ENCODE measurements at places on chromosomes 2 and 18.

DNA sequence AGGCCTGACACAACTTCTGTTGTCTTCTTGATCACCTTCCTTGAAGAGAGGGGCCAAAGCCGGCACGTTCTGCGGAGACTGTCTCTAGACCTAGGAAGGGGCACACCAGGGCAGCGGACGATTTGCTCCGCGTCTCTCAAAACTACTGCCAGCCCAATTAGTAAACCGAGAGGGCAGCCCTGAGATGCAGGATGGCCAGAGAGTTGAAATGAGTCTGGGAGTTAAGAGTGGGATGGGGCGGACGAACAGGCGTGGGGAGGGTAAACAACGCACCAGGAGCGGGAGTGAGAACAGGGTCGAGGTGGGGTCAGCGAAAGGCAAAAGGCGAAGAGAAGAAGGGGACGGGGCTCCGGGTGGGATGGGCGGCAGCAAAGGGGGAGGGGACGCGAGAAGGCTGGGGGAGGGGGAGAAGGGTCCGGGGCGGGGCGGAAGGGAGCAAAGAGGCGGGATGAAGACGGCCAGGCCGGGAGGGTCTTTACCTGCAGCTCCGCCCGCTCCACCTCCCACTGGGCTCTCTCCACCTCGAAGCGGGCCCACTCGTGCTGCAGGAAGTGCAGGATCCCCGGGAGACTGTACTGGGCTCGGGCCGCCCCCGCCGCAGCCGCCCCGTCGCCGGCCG is 476 bp downstream of the STRN start:
- peak; percentile 86 for DNase-seq

DNA sequence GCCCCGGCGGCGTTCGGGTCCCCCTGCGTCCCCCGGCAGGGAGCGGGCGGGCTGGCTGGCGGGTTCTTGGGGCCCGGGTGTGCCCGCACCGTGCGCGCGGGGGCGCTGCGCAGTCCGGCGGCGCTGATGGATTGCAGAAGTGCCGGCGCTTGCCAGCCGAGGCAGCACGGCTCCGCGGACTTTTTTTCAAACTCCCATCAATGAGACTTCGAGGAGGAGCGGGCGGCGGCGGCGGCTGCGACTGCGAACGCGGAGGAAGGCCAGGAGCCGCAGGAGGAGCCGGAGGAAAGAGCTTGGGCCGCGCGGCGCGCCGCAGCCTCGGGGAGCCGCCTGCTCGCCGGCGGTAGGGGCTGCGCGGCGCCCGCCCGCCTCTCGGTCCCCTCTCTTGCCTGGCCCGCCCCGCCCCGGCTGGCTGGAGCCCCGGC is at the start of gene GLI2:
TSS of gene GLI2 (plus strand) at position 123 of the 425 bp plus-strand sequence. CDS start 61,453 bp downstream, outside the sequence.
- DNase-seq = peak; percentile 91

- DNase-seq = no peak
Observed at GRCh38 chr2:20304411-20304810, 46.2 kb downstream of the PUM2 start.

GRCh38 chr2:72128059-72128842 is 19.4 kb downstream of the CYP26B1 start:
- DNase-seq = peak; percentile 39

GRCh38 chr2:127721311-127721977 is 20.1 kb downstream of the SFT2D3 start:
- no peak for DNase-seq

DNA sequence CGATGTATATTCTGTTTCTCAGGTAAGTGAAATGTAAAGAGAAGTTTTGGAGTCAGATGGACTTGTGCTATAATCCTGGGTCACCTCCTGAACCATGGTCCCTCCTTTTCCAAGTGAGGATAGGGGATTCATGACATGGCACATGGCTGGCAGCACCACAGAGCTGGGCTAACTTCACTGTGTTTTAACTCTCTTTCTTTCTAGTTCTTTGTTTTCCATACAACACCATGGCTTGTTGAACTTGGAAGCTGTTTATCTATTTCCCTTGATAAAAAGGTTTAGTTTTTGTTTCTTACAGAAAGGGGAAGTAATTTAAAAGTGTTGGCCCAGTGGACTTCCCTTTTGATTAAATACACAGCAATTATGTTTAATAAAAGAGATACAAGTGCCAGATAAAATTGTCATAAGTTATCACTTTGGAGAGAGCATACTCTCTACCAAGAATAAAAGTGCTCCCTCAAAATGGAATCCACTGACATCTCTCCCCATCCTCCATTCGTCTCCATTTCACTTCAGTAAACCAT is 90.4 kb downstream of the PLCL1 start:
- DNase-seq = no peak

DNA sequence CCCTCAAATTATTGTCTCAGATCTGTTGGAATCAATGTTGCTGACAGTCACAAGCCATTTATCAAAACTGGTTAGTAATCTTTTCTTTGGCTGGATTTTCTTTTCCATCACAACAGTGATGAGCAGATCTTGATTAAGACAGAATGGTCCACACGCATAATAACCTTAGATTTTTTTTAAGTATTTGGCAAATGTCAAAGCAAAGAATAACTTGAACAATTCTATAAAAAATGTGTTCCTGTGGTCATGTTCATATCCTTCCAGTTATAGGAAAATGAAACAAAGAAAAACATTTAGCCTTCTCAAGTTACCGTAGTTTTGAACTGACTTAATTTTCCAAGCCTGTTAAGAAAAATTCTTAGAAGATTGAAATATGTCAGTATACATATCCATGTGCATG is 659.9 kb upstream of the ID2 start:
- no peak for DNase-seq

DNA sequence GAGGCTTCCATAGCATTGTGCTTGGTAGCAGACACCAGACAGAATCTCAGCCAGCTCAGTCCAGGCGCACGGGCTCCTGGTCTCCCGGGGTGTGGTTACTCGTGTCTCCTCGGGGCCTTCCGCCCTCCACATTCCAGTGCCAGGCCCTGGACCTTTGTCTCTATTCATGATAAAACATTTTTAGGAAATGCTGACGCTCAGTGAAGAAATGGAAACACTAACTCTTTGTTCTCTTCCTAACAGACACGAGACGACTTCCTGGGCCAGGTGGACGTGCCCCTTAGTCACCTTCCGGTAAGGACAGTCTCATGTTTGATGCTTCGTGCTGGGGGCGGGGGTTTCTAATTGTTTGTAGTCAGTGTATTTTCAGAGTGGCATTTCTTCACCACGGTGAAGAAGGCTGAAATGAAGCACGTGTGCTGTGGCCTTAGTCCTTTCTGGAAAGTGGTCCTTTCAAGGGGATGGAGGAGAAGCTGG is 271.8 kb downstream of the NEDD4L start:
- DNase-seq = no peak

DNA sequence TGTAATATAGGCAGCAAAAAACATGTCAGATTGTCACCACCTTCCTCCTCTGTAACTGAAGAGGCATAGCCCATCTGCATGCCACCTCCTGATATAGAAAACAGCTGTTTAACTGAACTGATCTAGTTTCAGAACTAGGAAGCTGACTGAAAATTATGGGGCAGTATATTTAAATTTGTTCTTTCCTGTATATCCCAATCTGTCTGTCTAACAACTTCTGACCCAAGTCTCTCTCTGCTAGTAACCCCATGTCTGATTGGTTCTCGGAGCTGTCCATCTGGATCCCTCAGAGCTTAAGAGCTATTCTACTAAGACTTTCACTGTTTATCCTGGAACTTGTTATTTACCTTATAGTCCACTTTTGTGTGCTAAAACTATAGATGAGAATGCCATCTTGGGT is 68.2 kb upstream of the SLC35G4 start:
- DNase-seq = no peak

DNA sequence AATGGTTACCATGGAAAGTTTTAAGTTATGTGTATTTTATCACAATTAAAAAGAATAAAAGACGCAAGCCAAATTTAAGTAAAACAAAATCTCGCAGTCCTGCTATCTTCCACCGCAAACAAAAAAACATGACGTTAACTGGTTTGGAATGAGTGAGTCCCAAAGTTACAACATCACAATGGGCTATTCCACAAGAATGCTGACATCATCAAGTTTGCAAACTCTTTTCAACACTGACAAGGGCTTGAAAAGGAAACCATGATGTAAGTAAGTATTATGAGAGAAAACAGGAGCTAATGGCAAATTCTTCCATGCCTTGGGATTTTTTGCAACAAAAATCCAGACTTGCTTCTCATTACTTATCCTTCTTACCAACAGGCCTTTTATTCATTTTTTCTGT is 31.1 kb downstream of the SIGLEC15 start:
- DNase-seq = no peak

DNA sequence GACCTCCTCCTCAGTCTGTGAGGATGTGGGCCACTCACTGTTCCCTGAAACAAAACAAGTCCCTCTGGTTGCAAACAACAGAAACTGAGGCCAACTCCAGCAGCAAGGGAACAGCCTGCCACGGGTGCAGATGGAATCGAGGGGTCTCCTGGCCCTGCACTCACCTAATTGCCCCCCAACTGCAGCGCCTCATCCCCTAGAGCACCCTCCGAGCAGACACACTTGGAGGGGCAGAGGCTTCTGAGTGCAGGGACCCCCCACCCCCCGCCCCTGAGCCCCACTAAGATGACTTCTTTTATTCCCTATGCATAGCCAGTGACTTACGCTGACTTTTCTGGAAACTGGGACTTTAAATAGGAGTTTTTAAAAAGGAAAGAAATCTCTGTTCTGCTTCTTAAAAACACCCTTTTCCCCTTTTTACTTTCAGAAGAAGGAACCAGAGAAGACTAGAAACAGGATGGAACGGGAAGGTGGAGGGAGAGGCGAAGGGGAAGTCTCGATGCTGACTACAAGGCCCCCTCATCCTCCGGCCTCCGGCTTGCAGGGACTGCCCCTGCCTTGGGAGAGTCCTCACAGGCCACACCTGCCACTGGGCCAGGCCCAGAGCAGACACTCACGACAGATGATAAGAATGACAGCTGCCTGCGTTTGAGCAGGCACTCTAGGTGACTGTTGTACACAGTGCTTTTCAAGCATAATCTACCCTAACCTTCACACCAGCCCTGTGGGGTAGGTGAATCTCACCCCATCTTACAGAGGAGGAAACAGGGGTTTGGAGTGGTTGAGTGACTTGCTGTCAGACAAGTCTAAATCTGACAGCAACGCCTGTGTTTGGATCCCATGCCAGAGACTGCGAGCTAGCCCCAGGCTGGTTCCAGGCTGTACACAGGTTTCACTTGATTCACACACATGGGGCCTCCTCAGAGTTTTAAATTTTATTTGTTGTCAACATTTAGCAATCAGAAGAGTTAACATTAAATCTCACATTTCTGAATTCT is 28.2 kb upstream of the BIN1 start:
- no peak for DNase-seq

- DNase-seq = no peak
Observed at GRCh38 chr2:60880643-60881046, 729 bp upstream of the REL start.

DNA sequence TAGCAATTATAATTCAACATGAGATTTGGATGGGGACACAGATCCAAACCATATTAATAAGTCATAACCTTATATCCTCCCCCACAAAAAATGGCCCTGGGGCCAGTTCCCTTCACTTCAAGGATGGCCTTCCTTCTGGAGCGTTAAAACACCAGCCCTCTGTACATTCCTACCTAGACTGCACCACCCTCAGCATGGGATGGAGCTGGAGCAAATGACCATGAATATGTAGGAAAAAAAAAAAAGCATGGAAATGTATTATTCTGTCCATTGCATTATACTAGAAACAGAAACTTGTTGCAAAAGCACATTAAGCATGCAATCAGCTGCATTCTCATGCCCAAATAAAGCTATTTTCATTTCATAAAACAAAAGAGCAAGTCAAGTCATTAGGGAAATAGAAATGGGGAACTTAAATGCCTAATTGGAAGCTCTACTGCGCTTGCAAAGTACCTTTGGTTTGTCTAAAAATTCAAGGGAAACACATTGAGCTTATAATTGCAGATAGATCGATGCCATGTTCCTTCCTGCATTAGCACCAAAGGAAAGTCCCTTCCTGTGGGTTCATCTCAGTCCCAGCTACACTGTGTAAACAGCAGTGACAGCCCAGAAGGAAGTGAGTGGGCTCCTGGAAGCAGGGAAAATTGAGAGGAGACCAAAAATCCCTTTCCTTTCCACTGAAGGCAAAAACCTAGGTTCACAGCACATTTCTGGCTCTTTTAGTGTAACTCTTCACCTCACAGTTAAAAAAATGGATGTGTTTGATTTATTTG is 252.0 kb upstream of the KLHL29 start:
- DNase-seq = no peak

DNA sequence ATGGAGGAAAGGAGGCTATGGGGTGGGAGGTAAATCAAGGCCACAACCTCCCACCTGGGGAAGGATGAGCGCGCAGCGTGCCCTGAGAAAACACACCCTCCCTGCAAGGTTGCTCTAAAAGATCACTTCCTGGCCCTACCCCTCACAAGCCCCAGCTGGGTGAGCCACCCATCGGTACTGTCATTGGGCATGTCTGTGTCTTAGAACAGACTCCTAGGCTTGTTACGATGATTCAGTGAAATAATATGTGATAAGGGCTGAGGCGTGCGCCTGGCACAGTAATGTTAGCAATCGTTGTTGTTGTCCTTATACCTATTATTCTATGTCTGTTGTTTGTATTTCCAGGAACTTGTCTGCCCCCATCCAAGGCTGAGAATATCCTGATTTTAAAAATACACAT is 175.1 kb downstream of the ZFP36L2 start:
- DNase-seq = no peak

DNA sequence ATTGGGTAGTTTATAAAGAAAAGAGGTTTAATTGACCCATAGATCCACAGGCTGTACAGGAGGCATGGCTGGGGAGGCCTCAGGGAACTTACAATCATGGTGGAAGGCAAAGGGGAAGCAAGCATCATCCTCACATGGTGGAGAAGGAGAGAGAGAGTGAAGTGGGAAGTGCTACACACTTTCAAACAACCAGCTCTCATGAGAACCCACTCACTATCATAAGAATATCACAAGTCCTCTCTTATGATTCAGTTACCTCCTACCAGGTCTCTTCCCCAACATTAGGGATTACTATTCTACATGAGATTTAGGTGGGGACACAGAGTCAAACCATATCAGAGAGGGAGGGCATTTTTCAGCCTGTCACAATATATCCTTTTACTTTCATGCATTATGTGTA is 22.7 kb upstream of the DOCK10 start:
- no peak for DNase-seq

GRCh38 chr2:237012577-237013267 is 73.0 kb upstream of the COPS8 start:
- DNase-seq = no peak

DNA sequence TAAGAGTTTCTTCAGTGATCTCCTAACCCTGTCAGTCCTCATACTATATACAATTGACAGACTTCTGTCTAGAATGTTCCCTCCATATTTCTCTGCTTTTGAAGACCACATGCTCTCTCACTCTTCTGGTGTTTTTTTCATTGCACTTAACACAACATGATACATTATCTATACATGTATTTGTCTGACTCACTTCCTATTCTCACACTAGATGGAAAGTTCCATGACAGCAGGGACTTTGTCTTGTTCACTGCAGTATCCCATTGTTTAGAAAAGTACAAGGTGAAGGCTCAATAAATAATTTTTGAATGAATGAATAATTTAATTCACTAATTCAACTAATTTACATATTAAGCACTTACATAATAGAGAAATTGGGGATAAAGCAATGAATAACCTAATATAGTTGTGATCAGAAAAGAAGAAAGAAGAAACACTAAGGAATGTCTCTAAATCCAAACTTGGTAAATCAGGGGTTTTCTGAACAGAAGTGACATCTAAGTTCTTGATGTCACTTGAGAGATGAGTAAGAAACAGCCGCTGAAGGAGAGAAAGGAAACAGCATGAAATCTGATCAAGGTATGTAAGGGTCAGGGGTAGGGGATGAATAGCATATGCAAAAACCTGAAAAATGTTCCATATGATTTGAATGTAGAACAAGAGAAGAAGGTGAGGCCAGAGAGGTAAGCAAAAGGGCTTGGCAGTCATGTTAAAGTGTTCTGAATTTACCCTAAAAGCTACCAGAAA is 42.4 kb downstream of the MBD2 start:
- DNase-seq = no peak
